ENCODE measurements at places on chromosomes 12 and 14. TPM values are rescaled to one million over a fixed set of nuclear protein-coding genes. Genes with fewer than 3 reads are reported as not detected.

DNA sequence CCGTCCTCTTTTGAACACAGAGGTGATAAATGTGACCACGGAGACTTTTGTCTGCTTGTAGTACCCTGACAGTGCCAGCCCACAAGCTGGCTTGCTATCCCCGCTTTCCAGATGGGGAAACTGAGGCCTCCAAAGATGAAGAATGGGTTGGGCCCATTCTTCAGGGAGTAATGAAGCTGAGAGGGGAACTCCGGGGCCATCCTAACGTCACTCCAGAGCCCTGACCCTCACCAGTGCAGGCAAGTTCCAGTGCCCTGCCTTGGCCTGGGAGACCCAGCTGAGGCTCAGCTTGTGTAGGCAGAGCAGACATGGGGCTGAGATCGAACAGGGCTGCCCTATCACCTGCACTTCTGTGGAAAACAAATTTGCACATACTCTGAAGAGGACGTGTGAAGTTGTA lies 277.1 kb downstream of the DPF3 start:
- no peak overlapping the region for H3K4me3 ChIP-seq
- H3K27me3 ChIP-seq, result no peaks in the 10 kb centered on the region
- peaks cover 18% of the 10 kb centered on the region for H3K4me1 ChIP-seq
- no peaks in the 10 kb centered on the region for H3K36me3 ChIP-seq
- H3K27ac ChIP-seq, result no peak overlapping the region

- no peak for DNase-seq
- no peak overlapping the region for H3K4me3 ChIP-seq
- H3K27ac ChIP-seq, result no peak overlapping the region
- H3K27me3 ChIP-seq, result no peaks in the 10 kb centered on the region
- H3K36me3 ChIP-seq, result no peaks in the 10 kb centered on the region
Observed at GRCh38 chr14:81430235-81430634, 30.1 kb upstream of the STON2 start.

- H3K36me3 ChIP-seq, result no peaks in the 10 kb centered on the region
- H3K4me3 ChIP-seq, result no peak overlapping the region
- no peaks in the 10 kb centered on the region for H3K4me1 ChIP-seq
Observed at GRCh38 chr14:65824285-65824977, 411.9 kb downstream of the FUT8 start.

DNA sequence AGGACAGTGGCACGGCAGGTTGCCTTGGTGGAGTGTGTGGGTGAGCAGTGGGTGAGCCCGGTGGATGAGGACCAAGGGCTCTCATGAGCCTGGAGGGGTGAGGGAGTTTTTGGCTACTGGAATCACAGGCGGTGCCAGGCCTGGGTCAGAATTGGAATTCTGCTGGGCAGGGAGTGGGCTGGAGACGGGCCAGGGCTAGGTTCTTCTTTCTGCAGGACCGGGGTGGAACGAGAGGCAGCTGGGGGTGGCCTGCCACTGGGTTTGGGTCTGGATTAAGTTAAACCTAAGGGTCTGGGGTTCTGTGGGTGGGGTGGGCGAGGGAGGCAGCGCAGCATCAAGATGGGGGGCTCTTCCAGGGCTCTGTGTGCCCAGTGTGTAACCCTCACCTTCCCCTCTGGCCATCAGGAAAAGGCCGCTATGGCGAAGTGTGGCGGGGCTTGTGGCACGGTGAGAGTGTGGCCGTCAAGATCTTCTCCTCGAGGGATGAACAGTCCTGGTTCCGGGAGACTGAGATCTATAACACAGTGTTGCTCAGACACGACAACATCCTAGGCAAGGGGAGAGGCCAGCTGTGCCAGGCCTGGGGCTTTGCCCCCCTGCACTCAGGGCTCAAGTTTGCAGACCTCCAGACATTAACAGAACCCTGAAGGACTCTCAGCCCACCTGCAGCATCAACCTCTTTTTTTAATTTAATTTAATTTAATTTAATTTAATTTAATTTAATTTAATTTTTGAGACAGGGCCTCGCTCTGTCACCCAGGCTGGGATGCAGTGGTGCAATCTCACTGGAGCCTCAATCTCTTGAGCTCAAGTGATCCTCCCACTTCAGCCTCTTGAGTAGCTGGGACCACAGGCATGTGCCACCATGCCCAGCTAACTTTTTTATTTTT lies 7.0 kb downstream of the ACVRL1 start:
- DNase-seq, result no peak
- H3K27me3 ChIP-seq, result no peaks in the 10 kb centered on the region
- peaks cover 16% of the 10 kb centered on the region for H3K36me3 ChIP-seq
- H3K4me3 ChIP-seq, result no peak overlapping the region

GRCh38 chr12:96399120-96399918 lies 920 bp downstream of the CDK17 start:
- no peaks in the 10 kb centered on the region for H3K27me3 ChIP-seq
- peak; percentile 92 for DNase-seq
- peak overlapping the region; percentile 97 for H3K27ac ChIP-seq
- peak overlapping the region; percentile 85 for H3K4me3 ChIP-seq

GRCh38 chr12:62484233-62484632 lies 17.6 kb downstream of the MON2 start:
- H3K27me3 ChIP-seq, result no peaks in the 10 kb centered on the region
- peaks cover 15% of the 10 kb centered on the region for H3K36me3 ChIP-seq
- DNase-seq, result no peak
- no peaks in the 10 kb centered on the region for H3K4me1 ChIP-seq

GRCh38 chr12:24072302-24072701 lies 122.8 kb upstream of the SOX5 start:
- DNase-seq, result no peak
- no peaks in the 10 kb centered on the region for H3K27me3 ChIP-seq
- H3K4me3 ChIP-seq, result no peak overlapping the region
- no peaks in the 10 kb centered on the region for H3K4me1 ChIP-seq
- no peak overlapping the region for H3K27ac ChIP-seq

GRCh38 chr14:105918496-105919262 lies 392.3 kb downstream of the TMEM121 start:
- no peaks in the 10 kb centered on the region for H3K36me3 ChIP-seq
- no peak for DNase-seq
- H3K4me3 ChIP-seq, result no peak overlapping the region
- no peaks in the 10 kb centered on the region for H3K27me3 ChIP-seq
- H3K4me1 ChIP-seq, result no peaks in the 10 kb centered on the region
- H3K27ac ChIP-seq, result no peak overlapping the region

DNA sequence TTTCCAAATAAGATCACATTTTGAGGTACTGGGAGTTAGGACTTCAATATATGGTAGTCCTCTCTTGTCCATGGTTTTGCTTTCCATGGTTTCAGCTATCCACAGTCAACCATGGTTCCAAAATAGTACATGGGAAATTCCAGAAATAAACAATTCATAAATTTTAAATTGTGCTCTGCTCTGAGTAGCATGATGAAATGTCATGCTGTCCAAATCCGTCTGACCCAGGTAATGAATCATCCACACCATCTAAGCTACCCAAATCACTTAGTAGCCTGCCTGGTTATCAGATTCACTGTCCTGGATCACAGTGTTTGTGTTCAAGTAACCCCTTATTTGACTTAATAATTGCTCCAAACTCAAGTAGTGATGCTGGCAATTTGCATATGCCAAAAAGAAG lies 197.9 kb downstream of the TMTC3 start:
- H3K27me3 ChIP-seq, result no peaks in the 10 kb centered on the region
- H3K27ac ChIP-seq, result no peak overlapping the region
- no peaks in the 10 kb centered on the region for H3K36me3 ChIP-seq

- DNase-seq, result no peak
- no peak overlapping the region for H3K27ac ChIP-seq
- H3K4me3 ChIP-seq, result no peak overlapping the region
- H3K4me1 ChIP-seq, result peaks cover 59% of the 10 kb centered on the region
- H3K36me3 ChIP-seq, result peaks cover 13% of the 10 kb centered on the region
- H3K27me3 ChIP-seq, result no peaks in the 10 kb centered on the region
Observed at GRCh38 chr12:108699955-108700563, 31.3 kb downstream of the CORO1C start.

Gene PKP2
- 16.3 TPM for total RNA-seq

Gene SOAT2
- total RNA-seq, result not detected

Gene BCL2L14
- not detected for total RNA-seq
